Amygdala (tissue), 56 donors: ENCODE measurements at places on chromosomes 6 and 20.

GRCh38 chr6:13098793-13099570, 229.4 kb downstream of the TBC1D7 start:
- DNase-seq = no peak

- DNase-seq = no peak
These were observed 29.9 kb upstream of the ANKEF1 start for GRCh38 chr20:10004900-10005299.

DNA sequence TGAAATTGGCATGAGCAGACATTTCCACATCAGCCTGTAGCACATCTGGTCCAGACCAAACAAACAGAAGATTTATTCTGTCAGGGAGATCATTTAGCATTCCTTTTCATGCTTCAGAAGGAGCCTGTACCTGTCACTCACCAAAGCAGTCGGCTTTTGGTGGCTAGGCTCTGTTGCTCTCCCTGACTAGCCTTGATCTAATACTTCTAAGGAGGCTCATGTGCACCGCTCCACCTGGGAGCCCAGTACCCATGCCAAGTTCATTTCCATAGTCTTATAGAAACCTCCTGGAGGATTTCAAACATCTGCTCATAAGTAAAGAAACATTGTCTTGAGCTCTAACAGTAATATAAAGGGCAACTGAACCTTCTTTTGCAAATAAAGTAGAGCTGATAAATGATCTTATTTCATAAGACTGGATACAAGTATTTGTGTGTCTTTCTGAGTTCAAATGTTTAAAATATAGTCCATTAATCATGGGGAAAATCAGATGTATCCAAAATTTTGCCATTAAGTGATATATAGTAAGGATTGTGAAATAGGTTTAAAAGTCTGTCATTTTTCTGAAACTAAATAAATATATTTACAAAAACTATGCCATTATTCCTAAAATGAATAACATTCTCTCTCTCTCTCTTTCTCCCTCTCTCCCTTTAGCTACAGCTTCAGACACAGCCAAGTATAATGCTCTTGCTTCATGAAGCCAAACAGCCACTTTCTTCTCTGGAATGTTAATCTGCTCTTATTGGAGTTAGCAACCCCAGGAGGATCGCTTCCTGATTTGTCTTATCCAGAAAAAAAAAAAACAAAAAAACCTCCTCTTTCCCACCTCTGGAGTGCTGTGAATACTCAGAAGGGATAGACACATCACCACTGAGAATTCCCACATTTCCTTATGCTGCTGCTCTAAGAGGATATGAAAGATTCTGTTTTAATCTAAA, 192.7 kb upstream of the TFAP2D start:
- DNase-seq = no peak

DNA sequence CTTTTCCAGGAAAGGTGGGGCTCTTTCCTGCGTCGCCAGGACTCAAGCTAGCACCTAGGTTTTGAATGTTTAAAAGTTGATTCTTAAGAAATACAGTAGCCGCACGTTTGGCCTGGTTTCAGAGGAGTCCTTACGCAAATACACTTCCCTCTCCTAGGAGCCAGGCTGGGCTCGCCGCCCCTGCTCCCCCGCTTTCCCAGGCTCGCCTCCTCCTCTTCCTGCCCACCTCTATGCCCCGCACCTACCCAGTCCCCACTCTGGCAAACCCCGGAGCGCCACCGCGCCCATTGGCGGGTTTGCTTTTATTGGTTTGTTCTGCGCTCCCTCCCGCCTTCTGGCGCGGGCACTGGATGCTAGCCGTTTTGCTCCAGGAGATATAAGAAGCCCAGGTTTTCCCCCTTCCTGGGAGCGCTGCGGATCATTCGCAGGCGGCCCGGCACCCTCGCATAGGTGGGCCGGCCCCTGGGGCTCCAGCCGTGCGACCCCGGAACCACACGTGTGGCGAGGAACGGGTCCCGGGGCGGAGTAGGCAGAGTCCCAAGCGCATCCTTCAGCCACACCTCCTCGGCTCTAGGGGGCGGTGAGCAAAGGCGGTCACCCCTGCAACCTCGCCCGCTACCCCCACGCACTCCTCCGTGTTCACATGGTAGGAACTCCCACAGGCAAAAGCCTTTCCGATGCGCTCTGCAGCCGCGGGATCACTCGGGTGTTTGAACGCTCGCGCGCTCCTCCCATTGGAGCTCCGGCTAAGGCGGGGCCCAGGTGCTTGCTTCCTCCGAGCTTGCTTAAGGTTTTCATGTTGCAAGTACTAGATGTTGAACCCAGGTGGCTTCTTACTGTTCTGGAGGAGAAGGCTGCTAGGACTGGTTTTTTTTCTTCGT, 119.0 kb downstream of the RTN4IP1 start:
- no peak for DNase-seq

- DNase-seq = no peak
These were observed 93.4 kb upstream of the NHSL1 start for GRCh38 chr6:138592749-138593123.

GRCh38 chr6:38088829-38089228, 269.3 kb downstream of the ZFAND3 start:
- no peak for DNase-seq

GRCh38 chr6:6712449-6713403, 124.2 kb downstream of the LY86 start:
- DNase-seq = no peak

DNA sequence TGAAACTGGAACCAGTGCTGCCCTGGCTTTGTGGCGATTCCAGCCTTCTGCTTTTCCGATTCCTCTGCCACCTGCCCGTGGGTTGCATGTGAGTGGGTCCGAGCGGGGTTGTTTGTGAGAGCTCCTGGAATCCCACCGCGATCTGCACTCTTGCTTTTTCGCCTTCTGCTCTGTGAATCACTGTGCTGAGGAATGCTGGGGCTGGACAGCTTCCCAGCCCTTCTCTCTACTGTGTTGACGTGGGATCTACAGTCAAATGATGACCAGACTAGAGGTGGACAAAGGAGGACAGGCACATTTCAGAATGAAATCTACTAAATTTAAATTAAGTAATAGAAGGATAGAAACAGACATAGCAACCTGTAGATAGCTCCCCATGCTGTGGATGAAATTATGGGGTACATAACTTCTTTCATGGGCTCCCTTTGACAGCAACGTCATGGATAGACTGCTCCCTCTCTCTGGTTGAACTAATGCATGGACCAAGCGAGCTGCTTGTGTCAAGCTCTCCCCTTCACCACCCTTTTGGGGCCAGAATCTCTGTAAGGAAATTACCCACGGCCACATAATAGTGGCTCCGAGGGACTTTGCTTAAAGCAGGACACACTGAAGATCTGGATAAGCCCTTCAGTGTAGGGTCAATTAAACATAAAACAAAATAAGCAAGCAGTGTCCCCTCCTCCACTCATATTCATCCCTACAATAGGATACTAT, 2.0 kb downstream of the FNDC1 start:
- no peak for DNase-seq

DNA sequence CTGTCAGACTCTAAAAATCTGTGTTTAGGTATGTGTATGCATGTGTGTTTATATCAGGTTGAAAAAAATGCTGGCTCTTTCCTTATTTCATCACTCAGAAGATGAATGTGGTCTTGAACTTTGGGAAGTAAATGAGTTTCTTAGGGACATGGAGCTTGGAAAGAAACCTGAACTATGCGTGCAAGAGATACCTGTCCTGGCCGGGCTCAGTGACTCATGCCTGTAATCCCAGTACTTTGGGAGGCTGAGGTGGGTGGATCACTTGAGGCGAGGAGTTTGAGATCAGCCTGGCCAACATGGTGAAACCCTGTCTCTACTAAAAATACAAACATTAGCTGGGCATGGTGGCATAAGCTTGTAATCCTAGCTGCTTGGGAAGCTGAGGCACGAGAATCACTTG, 4.4 kb upstream of the GLP1R start:
- no peak for DNase-seq

DNA sequence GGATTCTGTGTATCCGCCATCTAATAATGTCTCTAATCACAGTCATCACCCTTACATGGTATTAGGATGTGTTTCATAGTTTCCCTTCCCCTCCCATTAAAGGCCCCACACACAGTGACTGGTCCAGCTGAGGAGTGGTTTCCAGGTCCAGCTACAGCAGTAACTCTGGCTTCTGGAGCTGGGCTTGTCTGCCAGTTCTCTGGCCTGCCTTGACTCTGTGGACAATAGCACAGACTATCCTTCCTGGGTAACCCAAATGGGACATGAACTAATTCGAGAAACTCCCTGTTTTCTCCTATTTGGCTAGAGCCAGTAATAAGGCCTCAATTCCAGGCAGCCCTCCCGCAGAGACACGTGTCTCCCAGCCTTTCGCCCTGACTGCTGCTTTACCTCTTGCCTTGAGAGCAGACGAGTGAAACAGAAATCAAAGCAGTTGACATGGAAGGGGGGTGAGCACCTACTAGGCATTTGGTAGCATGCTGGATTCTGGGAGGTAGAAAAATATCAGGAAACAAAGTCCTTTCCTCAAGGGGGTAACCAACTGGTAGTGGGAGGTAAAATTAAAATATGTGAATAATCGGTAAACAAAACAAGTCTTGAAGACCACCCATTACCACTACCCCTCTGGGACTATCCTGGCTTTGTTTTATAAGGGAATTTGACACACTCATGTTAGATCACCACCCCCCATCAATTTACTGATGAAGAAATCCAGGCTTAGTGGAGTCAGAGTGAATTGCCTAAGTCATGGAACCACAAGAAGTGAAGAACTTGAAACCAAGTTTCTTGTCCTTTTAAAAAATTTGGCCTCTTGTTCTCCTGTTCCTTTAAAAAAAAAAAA, 1.2 kb downstream of the TRAF3IP2 start:
- no peak for DNase-seq
